Neuronal stem cell (in vitro differentiated cells): ENCODE measurements at places on chromosomes 6 and 20.

DNA sequence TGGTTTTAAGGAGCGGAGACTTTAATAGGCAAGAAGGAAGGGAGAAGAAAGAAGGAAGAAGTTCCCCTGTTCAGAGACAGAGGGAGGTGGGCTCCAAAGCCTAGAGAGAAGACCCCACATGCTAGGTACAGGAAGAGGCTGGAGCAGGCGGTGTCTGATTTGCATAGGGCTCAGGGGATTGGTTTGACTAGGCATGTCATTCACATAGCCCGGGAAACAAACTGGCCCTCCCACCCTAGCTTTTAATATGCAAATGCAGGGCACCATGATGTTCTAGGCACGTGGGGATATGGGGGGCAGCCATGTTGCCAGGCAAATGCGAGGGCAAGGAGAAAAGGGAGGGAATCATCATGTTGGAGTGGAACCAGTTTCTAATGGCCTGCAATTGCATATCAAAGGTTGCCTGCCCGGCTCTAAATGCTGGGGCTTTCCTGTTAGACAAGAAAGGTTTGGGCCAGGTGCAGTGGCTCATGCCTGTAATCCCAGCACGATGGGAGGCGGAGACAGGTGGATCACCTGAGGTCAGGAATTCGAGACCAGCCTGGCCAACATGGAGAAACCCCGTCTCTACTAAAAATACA lies 34.3 kb upstream of the AGPAT4 start:
- DNase-seq: no peak

GRCh38 chr6:34585512-34586061 lies 29.5 kb upstream of the SPDEF start:
- DNase-seq: no peak

- no peak for DNase-seq
Measured at GRCh38 chr20:44176833-44177534, 10.0 kb downstream of the JPH2 start.

DNA sequence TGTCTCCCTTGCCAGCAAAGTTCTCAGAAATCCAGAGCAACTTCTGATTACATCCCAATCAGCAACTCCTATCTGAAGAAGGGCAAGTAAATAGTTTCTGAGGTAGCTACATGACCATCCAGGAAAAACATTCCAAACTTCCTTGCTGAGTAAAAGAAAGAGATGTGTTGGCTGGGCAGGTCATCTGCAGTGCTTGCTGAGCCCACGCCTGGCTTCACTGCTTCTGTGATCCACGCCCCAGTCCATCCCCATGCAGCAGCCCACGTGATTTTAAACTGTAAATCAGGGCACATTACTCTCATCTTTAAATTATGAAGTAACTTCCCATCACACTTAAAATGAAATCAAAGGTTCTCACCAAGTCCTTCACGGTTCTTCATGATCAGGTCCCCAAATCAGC lies 603.6 kb downstream of the QKI start:
- no peak for DNase-seq

GRCh38 chr6:45668705-45669104 lies 291.0 kb upstream of the SUPT3H start:
- DNase-seq: no peak

GRCh38 chr6:135105710-135106109 lies 51.1 kb upstream of the HBS1L start:
- DNase-seq: no peak

DNA sequence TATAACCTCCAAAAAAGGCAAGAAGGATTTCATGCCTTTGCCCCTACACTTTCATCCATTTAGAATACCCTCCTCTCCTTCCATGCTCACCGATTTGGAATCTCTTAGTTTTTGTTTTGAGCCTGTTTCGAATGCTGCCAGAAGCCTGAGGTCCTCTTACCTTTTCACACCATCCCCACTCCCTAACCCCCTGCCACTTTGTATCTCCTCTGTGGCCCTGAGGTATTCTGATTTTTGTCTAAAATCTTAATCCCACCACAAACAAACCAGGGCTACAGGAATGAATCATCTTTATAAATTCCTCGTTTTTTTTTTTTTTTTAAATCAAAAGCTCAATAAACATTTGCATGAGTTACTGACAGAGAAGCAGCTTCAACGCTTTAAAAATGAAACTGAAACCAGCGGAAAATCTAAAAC lies 1.6 kb upstream of the RPS12 start:
- no peak for DNase-seq

- no peak for DNase-seq
Measured at GRCh38 chr6:39214846-39215639, 14.2 kb downstream of the KCNK5 start.

GRCh38 chr6:51814418-51814817 lies 273.0 kb downstream of the PKHD1 start:
- no peak for DNase-seq

DNA sequence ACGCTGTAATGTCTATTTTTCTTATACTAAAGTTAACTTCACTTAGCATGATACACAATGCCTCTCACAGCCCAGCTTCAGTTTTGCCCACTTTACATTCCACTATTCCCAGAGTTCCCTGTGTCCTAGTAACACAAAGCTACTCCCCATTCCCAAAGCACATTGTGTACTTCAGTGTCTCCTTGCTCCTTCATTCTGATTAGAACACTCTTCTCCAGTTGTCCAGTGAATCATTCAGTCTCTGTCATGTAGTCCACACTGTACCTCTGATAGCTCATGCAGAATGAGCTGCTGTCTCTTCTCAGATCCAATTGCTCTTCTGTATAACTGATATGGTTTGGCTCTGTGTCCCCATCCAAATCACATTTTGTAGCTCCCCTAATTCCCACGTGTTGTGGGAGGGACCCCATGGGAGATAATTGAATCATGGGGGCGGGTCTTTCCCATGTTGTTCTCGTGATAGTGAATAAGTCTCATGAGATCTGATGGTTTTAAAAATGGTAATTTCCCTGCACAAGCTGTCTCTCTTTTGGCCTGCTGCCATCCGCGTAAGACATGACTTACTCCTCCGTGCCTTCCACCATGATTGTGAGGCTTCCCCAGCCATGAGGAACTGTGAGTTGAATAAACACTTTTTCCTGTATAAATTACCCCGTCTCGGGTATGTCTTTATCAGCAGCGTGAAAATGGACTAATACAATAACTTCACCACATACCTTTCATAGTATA lies 2.1 kb upstream of the TMX4 start:
- no peak for DNase-seq

- DNase-seq: no peak
Measured at GRCh38 chr6:39091220-39091619, 23.8 kb downstream of the SAYSD1 start.

DNA sequence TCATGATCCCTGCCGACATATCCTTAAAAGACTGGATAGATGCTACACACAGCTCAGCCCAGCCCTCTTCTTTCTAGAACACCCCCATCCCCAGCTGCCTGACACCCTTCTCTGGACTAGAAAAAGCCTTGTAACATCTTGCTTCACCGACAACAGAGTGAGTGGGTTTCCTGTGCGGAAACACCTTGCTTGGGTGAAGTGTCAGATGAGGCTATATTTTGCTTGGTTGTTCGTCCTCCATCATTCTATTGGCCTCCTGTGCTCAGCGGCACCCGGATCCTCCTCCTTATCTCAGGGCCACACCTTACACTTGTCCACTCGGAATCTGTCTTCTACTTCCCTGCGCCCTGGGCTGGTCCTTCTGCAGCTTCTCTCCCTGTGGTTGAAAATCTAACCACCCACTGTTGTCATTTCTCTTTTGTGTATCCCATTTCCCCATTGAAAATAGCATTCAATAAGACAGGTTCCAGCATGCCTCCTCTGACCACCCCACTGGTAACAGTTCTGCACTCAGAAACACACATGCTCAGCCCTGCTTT lies 101.3 kb upstream of the MLN start:
- no peak for DNase-seq

DNA sequence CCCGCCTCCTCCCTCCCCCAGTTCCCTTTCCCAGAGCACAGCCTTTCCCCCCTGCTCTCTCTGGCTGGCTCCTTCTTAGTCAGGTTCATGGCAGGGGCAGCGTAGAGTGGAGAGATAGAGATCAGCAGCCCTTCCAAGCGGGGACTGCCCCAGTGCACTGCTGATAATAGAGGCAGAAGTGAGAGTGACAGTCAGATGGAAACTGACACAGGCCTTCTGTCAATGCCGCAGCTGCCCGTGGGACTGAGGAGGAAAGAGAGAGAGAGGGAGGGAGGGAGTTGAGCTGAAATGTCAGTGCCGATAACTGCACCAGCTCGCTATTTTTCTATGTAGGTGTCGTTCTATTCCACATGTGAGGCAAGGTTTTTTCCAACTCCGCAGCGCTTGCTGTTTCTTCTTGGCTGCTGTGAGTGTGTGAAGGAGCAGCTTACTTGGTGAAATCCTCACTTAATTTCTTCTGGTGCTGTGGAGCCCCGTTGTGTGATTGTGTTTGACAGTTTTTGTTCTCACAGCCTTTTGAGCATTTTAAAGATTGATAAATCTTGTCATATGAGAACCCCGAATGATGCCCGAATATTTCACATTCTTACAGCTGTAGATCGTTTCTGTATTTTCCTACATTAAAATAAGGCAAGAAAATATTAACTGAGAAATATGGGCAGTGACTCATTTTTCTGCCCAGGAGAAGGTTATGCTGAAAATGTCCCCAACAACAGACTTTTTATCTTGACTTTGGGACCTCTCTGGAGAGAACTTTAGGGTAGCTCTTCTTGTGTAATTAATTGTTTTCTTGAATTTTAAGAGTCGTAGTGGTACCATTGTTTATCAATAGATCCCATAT lies 386.4 kb upstream of the MMS22L start:
- DNase-seq: peak; percentile 24

DNA sequence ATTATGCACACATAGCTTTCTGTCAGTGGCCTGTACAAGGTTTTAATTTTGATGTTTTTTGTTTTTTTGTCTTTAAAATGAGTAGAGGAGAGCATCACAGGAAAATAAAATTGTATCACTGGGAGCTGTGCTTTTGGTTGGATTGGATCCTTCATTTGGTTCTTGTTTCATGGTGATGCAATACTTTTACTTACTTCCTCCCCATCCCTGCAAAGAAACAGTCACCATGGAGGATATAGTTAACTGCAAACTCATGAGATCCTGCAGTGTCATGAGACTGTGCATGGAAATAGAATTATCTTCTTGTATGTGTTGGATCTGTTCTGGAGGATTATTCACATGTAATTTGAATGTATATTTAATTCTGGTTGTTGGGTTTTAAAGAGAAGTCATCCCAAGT lies 122.3 kb downstream of the JARID2 start:
- DNase-seq: no peak

DNA sequence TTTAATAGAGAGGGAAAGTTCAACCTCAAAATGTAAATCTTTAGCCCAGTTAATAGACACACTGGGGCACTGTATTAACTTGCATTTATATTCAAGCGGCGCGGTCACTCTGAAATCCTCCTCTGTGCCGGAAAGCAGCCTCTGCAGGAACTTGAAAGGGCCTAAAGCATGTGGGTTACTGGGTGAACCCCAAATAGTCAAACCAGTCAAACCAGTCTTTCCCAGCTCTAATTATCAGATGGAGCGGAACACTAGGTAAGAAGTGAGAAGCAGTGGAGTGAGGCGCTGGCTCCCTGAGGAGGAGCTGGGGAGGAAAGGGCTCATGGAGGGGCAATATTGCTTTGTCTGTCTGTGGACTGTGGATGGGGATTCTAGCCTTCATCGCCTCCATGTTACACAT lies 531.3 kb downstream of the QKI start:
- DNase-seq: no peak

DNA sequence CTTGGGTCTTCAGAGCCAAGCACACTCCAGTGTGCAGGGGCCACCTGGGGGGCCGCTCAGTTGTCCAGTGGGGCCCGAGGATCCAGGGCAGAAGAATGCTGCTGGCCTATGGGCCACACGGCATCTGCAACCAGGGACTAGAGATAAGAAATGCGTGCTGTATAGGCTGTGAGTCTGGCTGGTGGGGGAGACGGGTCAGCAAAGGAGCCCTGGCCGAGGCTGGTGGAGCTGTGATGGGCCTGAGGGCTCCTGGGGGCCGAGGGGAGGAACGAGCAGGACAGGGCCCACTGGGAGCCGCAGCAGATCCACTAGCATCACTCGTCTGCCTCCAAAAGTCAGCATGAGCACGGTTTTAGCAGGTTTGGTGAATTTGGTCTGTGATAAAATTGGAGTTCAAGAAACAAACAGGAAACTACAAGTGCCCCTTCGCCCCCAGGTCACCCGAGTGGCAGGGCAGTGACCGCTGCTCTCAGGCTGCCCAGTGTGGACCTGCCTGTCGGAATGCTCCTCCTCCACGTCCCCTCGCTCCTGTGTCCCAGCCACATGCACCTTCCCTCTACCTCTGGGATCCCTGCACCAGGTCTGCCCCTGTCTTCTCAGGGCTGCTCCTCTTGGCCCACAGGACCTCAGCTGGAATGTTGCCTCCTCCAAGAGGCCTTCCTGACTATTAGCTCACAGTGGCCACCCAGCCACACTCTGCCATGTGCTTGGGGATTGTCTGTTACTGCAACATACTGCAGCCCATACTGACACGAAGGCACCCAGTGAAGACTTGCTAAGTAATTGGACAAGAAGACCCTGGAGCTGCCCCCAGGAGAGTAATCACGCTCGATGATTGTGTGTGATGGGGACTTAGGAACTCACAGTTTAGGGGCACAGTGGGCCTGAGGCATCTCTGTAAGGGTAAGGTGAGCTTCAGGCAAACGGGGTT lies 10.9 kb downstream of the ACSS1 start:
- DNase-seq: no peak

DNA sequence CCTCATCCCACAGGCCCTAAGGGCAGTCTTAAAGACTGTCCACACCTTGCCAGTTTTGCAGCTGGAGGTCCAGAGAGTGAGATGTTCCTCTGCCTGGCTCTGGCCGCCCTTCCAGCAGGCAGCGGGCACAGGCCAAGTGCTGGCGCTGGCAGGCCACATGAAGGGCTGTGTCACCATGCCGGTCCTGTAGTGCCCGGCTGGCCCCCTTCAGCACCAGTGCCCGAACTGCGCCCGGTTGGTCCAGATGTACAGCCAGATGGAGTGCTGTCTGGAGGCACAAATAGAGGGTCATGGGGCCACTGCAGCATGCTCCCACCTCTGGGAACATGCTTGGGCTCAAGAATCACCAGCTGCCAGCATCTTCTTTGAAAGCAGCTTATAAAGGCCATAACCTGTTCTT lies 3.8 kb downstream of the NFKBIE start:
- no peak for DNase-seq

DNA sequence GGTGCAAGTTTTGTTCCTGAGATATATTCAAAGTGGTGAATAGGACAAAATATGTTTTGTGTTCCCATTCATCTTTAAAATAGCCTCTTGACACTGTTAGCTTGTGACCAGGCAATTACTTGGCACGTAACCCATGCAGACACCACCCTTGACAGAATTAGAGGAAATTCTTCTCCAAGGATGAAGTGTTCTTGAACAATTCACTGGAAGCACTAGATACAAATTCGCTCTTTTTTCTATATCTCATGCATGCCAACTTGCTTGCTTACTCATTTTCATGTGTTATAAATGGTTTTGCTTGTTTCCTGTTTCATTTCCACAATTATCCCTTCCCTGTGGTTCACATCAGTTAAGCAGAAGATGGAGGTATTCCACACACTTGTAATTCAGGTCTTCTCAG lies 105.2 kb upstream of the MAN1A1 start:
- DNase-seq: no peak

DNA sequence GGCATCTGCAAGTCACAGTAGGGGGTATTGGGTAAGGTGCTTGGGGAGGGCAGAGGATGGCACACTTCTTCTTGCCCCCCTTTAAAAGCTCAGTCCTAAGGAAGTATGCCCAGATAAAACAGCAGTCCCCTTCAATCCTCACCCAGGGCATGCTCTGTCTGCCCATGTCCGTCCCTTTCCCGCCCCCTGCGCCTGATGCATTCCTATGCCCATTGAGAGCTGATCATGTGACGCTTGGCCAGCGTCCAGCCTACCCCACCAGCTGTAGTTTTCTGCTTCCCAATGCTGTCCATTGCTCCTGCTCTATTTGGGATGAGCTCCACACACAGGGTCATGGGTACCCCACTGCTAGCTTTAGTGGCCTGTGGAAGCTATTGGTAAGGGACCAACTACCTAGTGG lies 8.3 kb downstream of the SIGLEC1 start:
- no peak for DNase-seq
